A549 treated with DMSO at 1 μM for 4 hours (cell line): ENCODE measurements at places on chromosomes 5 and 9. TPM values are rescaled to one million over a fixed set of nuclear protein-coding genes. Genes with fewer than 3 reads are reported as not detected.

Gene LCNL1
- total RNA-seq: 0.02 to 0.10 TPM (median 0.05 TPM) in 3 of 5 replicates, not detected in the others

Gene F2RL2
- 6.0 to 6.8 TPM (median 6.6 TPM) in 5 replicates for total RNA-seq

Gene STKLD1
- 0.55 to 1.5 TPM (median 1.1 TPM) in 5 replicates for total RNA-seq

Gene IDNK
- 4.7 to 7.3 TPM (median 5.8 TPM) in 5 replicates for total RNA-seq

Gene WNT8A
- total RNA-seq: not detected in 5 replicates

Gene ALAD
- 14.7 to 17.7 TPM (median 15.6 TPM) in 5 replicates for total RNA-seq

Gene SHISAL2B
- not detected in 5 replicates for total RNA-seq

Gene SLC34A1
- 0.04 TPM in 1 of 5 replicates, not detected in the others for total RNA-seq
